ENCODE measurements at places on chromosomes 3 and 15.

- no peak for DNase-seq
Measured at GRCh38 chr3:98328933-98329332, 24.7 kb upstream of the OR5K4 start.

GRCh38 chr3:162643245-162643644 is 1146.6 kb downstream of the OTOL1 start:
- DNase-seq = no peak

DNA sequence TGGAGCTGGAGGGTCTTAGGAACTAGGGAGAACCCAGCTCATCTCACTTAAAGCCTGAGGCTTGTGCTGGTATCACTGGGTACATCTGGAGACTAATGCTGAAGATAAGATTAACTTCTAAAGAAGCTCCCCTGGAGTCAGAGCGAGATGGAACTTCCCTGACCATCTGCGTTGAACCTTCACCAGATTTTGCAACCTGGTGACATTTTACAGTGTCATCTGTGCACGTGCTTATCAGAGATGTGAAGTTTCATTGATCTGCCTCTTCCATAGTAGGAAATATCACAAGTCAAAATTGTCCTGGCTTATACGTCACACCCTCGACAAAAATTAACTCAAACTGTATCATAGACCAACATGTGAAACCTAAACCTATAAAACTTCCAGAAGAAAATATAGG is 395.5 kb downstream of the SHQ1 start:
- DNase-seq = no peak

DNA sequence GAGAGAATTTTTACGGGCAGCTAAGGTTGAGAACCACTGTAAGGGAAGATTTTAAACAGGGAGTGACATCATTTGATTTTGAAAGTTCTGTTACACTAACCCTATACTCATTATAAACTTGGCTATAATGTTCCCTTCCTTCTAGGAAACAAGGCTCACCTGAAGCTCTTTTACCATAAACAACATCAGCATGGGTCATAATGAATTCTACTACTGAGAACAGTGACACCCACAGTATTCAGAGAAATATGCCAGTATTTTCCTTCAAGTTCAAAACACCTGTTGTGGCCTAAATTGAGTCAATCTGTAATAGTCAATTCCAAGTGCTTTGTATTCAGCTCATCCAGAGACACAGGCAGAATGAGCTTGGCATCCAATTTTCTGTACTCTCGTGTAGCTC is 175.3 kb upstream of the STT3B start:
- no peak for DNase-seq

DNA sequence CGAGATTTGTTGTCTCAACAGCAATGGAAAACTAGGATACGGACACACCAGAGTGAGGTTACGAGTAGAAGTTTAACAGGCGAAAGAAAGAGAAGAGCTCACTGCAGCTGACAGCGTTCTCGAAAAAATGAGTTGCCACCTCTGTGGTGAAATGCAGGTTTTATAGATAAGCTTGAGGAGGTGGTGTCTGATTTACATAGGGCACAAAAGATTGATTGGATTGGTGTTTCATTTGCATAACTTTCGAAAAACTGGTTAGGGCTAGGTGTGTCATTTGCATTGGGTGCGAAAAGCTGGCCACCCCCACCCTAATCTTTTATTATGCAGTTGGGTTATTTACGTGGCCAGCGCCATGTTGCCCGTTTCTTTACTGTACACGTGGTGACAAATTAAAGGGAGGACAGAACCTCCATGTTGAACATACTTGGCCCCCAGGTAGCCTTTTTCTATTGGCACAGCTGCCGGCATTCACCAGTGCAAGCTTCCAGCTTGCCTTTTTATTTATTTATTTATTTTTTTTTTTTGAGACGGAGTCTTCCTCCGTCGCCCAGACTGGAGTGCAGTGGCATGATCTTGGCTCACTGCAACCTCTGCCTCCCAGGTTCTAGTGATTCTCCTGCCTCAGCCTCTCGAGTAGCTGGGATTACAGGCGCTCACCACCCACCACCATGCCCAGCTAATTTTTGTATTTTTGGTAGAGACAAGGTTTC is 8.3 kb downstream of the IFT122 start:
- DNase-seq = no peak

- DNase-seq = no peak
Measured at GRCh38 chr3:141242377-141243092, 10.9 kb downstream of the PXYLP1 start.

GRCh38 chr15:46654993-46655392 is 1020.2 kb downstream of the SQOR start:
- DNase-seq = no peak

DNA sequence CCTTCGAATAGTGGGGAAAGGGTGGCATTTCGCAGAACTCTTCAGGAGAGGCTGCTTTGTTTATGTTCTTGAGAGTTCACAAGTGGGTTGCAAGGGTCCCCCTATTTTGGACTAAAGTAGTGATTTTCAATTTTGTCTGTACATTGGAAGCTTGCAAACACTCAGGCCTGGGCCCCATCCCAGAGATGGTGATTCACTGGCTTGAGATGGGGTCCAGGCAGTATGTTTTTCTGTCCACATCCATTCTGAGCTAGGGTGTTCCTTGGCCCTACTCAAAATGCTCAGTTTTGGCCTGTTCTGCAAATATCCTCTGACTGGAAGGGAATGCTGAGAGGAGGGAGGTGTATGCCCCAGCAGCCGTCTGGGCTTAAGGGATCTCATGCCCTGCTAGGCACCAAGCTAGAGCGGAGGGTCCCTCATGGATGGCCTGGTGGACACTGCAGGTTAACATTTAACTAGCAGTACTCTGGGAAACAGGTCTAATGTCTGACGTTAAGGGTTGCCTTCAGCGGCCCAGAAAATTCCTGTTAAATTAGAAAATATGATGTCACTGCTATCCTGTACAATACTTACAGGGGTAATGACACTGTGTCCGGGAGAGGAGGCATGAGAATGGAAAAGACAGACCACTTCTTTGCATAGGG is 181.4 kb downstream of the OPA1 start:
- no peak for DNase-seq

DNA sequence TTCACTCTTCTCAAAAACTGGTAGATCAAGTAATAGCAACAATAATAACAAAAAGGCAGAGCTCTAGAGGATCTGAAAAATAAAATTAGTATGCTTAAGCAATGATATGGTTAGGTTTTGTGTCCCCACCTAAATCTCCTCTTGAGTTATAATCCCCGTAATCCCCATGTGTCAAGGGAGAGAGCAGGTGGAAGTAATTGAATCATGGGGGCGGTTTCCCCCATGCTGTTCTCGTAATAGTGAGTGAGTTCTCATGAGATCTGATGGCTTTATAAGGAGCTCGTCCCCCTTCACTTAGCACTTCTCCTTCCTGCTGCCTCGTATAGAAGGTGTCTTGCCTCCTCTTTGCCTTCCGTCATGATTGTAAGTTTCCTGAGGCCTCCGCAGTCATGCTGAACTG is 60.2 kb upstream of the ABHD2 start:
- no peak for DNase-seq

- DNase-seq = no peak
Measured at GRCh38 chr3:53989451-53989850, 97.8 kb upstream of the SELENOK start.

DNA sequence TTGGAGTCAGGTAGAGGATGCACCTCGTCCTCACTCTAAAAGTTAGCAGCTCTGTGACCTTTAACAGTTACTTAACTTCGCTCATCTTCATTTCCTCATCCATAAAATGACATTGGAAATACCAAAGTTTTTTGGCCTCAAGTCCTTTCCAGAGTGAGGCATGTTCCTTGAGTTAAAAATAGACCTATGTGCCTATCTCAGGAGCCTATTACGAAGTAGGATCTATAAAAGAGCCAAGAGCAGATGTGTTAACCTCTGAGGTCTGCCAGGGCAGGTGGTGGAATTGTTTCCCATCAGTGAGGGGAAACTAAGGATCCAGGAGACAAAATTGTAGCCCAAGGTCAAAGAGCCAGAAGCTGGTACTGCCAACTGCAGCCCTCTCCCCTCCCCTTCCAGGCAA is 120.4 kb upstream of the EIF1B start:
- no peak for DNase-seq

DNA sequence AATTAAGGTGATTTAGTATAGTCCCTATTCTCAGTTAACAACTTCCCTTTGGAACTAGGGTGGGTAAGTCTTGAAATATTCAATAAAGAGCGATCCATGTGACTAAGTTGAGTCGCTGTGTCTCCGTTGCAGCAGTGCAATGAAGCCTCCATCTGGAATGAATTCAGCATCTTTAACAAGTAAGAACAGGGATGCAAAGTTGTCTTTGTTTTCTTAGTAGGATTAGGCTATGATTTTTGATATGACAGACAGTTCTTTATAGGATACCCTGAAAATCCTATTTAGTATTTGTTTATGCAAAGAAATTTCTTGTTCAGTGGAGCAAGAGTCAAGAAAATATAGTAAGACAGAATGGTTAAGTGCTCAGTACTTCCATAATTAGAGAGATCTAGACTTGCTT is 52.7 kb downstream of the RBMS3 start:
- no peak for DNase-seq

- DNase-seq = no peak
Measured at GRCh38 chr3:172716476-172716875, 5.6 kb upstream of the NCEH1 start.

DNA sequence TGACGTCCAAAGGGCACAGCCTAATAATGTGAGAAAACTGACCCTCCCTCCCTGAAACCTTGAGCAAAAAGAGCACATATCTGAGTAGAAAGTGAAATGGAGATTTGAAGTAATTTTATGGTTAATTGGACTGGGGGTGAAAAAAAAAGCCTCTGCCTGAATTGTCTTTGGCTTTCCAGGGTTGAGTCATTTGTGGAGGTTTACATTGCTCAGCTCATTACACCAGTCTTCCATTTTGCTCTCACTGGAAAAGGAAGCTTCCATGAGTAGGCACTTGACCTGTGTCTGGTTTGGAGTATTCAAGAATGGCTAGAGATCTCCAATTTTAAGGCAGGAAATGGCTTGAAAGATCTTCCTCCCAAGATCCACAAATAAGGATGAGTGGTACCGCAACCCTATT is 273.9 kb downstream of the PDCD6IP start:
- DNase-seq = no peak

DNA sequence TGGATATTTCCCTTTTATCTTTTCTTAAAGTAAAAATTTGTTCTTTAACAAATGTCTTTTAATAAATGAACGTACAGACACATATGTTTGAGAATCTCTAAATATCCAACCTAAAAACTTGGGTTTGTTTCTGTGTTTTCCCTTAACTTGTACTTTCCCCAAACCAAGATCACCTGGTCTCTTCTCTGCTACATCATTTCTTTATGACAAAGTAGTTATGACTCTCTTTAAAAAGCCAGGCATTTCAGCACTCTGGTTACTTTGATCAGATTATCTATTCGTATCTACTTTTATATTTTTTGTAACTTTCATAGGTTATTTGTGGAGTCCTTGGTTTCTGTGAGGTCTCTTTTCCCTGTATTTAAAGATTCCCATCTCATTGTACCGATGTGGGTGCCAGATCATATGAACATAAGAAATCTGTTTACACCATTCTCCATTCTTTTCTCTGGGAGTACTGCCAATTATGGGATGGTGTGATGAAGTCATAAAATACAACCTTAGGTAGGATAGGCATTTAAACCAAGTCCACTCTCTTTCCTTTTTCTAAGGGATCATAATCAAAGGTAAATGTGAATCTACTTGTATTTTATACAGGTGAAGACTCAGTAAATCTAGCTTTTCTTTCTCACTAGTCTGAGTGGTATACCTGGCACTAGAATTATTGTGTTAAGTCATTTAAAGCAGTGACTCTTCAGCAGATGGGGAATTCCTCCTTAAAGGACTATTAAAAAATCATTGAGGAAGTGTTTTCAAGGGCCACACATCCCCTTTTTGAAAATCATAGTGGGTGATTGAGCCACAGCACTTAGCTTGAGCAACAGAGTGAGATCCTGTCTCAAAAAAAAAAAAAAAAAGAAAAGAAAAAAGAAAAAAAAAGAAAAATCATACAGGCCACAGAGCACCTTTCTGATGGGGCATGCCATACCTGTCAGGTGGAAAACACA is 12.4 kb upstream of the NFKBIZ start:
- no peak for DNase-seq

- no peak for DNase-seq
Measured at GRCh38 chr3:131047582-131047981, 20.9 kb downstream of the NEK11 start.

DNA sequence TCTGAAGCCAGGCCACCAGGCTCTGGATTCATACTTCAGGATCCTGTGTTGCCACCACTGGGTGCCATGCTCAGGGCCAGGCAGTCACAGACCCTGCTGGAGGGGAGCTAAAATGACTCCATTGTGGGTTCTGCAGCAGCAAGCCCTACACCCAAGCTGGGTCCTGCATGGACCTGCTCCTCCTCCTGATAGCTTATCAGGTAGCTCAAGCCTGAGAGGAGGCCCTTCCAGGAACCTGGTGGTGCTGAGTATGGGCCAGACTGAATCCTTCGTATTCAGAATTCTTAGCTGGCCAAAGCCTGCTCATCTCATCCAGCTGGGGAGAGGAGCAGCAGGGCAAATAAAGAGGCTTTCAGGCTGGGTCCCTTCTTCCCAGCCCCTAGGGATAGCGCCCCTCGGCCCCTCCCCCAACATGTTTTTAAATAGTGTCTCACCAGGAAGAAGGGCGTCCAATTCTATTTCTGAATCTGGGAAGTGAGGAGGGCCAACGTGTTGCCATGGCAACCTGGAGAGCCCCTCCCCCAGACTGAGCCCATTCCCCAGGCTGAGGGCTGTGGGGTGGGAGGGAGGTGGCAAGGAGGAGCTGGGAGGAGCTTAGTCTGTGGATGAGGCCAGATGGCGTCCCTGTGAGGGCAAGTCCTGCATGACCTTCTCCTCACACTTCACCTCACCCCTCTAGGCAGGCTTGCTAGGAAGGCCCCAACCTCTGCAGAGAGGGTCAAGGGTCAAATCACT is 11.0 kb upstream of the CAMKV start:
- no peak for DNase-seq

DNA sequence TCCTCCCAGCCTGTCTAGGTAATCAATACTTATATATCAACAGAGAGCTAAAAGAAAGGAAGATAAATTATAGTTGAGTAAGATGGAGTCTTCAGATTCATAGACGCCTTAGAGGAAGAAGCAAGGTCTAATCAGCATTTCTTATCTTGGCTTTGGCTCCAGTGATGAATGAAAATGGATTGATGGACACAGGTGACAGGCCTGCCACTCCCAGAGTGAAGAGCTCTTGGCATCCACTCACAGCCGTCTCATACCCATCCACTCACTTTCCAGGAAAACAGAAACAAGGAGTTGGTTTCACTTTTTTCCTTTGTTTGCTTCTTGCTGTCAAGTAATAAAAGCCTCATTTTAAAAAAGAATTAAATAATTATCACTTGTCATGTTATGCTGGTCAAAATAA is 168.2 kb downstream of the MFSD1 start:
- no peak for DNase-seq

- DNase-seq = no peak
Measured at GRCh38 chr3:22928216-22929110, 274.7 kb upstream of the UBE2E2 start.

DNA sequence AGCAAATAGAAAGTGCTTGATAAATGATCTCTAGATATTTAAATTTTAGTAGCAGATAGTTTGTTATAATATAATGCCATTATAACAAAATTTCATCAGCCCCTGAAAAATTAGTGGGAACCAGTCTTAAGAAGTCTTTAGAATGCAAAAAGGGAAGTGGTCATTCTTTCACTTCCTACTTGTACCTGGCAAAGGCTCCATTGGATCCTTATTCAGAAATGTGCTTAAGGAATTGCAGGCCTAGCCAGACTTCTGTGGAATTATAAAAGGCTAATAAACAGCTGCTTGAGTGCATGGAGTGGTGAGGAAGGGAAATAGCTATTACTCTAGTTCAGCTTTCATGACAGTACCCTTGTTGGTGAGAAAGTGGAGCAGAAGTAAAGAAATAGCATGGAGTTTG is 24.2 kb downstream of the PPM1L start:
- no peak for DNase-seq
